ENCODE measurements at places on chromosomes 5 and 9. TPM values are rescaled to one million over a fixed set of nuclear protein-coding genes. Genes with fewer than 3 reads are reported as not detected.

DNA sequence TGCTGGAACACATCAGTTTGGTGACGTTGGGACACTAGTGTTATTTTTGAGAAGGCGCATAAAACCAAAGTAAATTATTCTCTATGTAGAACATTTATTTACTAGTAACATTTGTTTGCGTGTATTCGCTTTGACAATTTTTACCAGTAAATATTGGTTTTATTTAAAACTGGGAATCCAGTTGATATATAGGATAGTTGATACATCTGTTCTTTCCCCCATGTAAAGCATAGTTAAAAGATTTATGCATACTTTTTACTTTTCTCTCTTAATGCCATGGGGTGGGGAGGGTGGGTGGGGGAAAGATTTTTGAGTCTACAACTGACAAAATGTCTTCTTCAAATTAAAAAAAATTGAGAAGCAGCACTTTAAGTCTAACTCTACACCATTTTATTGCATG is at the start of gene IGIP:
TSS of gene IGIP (plus strand) at position 301 of the 400 bp plus-strand sequence. CDS start 2,540 bp downstream, outside the sequence.
- DNase-seq = no peak

- DNase-seq = no peak
These were observed 171.1 kb downstream of the ARHGAP26 start for GRCh38 chr5:142941245-142941644.

DNA sequence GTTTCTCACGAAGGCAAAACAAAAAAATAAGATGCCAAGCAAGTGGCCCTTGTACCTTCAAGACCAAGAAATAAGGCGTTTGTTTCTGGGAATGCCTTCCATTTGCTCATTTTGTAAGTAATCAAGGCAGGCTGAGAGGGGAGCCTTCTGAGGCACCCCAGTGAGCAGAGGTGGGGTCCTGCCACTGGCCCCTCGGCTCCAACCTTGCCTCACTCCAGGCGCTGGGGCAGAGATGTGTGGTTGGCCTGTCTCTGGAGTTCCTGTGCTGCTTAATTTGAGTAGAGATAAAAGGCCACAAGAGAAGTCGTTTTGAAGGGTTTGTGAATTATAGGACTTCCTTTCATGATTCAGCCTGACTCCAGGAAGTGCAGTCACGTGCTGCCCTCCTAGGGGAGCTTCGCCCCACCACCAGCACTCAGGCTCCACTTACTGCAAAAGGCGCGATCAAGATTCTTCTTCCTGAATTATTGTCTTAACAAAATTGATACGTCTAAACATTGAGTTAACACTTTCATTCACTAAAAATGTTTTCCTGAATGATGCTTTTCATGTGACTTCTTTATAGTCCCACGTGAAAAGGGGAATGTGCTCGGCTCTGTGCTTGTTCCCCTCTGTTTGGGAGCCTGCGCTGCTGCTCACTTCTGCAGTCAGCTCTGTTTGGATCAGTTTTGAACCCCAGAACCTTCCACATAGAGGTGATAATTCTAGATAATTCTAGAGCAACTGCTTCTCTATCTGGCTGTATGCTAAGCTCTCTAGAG is 13.7 kb downstream of the SYK start:
- no peak for DNase-seq

- peak; percentile 54 for DNase-seq
These were observed 25.0 kb upstream of the F2R start for GRCh38 chr5:76690704-76691466.

GRCh38 chr9:93612052-93612795 is 35.8 kb downstream of the PHF2 start:
- DNase-seq = no peak

GRCh38 chr5:61449804-61450492 is 117.9 kb downstream of the ZSWIM6 start:
- peak; percentile 91 for DNase-seq

GRCh38 chr9:130428086-130428665 is 16.6 kb upstream of the ASS1 start:
- no peak for DNase-seq

DNA sequence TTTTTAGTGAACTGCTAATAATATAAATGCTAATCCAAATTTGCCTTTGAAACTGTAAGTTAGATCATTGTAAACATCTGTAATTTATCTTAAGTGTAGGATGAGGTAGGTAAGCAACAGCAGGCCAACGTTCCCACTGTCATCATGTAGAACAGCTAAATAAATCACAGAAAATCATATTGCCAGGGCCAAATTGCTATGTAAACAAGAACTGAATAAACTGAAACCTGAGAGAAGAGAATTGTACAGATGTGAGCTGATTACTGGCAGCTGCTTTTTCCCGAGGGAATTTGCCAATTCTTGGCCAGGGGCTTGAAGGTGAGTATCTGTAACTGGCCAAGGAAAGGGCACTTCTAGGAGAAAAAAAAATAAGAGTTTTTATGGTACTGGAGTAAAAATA is 97.6 kb downstream of the CDH10 start:
- no peak for DNase-seq

DNA sequence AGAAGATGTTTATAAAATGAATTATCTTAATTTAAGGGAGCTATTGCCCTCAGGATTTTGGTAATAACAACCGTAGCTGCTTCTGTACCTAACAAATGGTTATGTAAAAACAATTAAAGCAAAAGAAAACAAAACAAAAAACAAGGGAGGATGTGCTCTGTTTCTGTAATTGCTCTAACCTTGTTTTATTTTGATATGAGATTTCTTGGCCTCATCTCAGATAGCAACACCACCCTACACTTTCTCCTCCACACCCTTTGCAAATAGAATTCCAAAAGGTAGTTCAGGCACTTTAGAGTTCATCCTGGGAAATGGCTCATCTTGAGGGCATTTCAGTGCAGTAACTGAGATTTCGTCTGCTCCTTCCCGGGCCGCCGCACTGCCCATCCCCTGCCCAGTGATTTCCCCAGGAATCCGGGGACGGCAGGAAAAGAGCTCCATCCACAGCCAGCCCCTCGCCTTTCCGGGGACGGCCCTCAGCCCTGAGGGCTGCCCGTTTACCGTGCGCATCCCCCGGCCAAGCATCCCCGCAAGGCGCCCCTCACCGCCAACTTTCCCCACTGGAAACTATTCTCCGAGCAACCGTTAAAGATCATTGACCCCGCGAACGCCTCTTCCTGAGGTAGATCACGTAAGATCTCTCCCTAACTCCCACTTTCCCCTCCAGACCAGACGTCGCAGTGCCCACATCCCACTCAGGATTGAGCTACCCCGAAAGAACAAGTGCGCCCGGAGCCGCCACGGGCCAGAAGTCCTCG is 1.2 kb downstream of the FNBP1 start:
- peak; percentile 60 for DNase-seq

- DNase-seq = peak; percentile 6
These were observed 36.2 kb downstream of the CDK7 start for GRCh38 chr5:69270840-69271239.

DNA sequence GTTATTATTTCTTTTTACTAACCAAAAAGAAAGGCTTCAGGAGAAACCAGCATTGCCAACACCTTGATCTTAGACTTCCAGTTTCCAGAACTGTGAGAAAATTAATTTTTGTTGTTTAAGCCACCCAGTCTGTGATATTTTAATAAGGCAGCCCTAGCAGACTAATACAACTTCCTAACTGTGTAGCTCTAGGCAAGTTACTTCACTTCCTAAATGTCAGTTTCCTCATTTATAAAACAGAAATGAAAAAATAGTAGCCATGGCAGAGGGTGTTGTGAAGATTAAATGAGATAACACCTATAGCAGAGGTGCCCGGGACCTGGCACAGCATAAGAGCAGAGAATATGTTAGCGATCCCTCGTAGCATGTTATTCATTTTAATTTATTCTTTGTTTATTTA is 66.6 kb upstream of the HAND1 start:
- no peak for DNase-seq

DNA sequence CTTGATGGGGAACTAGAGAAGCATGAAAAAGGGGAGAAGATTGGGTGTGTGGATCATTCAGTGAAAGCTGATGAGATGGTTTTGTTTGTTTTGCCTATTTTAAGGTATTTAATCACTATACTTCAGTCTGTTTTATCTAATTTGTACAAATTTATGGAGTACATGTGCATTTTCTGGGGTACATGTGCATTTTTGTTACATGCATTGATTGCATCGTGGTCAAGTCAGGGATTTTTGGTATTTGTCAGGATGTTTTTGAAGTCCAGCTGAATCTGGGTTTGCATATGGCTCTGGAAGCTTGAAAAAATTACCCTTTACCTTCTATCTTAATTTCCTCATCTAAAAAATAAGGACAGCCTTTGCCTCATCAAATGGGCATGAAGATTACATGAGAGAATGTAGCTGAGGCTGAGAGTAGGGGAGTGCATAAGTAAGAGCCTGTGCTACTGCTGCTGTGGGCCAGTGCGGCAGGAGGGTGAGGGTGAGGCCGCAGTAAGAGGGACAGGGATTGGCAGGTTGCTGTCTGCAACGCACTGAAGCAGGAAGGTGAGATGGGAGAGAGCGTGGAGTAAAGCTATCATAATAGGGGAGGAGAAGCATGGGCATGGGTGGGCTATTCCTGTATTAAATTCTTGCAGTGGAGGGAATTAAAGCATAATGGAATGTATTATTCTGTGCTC is 139.8 kb downstream of the NPR3 start:
- DNase-seq = no peak

DNA sequence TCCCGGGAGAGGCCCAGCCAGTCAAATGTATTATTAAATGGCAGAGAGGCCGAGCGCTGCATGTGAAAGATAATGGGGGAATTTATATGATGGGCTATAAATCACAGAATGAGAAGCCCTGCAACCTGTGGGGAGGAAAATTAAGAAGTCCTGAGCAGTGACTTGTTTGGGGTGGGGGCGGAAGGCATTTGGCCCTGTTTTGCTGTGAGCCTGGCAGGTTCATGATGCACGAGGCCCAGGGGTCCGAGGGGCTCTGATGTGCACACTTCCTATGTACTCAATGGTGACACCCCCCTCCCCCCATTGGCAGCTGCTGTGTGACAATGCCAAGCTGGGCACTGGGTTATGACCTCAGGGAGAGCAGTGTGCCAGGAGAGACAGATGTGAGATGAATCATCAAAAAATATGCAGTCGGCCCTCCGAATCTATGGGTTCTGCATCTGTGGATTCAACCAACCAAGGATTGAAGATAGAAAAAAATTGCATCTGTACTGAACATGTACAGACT is 13.7 kb upstream of the DAB2IP start:
- peak; percentile 75 for DNase-seq

- peak; percentile 92 for DNase-seq
These were observed 9.0 kb downstream of the RGS14 start for GRCh38 chr5:177366528-177367322.

- DNase-seq = peak; percentile 60
These were observed 615 bp downstream of the RACK1 start for GRCh38 chr5:181243018-181243563.

DNA sequence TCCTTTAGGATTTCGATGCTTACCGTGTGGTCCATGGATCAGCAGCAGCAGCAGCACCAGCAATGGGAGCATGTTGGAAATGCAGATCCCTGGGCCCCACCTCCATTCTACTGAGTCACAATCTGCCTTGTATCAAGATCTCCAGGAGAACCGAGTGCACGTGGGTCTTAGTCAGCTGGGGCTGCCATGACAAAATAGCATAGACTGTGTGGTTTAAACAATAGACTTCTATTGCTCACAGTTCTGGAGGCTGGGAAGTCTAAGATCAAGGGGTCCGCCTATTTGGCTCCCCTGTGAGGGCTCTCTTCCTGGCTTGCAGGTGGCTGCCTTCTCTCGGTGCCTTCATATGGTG is 1.3 kb upstream of the PROP1 start:
- DNase-seq = peak; percentile 36

- DNase-seq = no peak
These were observed 487.5 kb upstream of the SGCD start for GRCh38 chr5:155839251-155840037.

DNA sequence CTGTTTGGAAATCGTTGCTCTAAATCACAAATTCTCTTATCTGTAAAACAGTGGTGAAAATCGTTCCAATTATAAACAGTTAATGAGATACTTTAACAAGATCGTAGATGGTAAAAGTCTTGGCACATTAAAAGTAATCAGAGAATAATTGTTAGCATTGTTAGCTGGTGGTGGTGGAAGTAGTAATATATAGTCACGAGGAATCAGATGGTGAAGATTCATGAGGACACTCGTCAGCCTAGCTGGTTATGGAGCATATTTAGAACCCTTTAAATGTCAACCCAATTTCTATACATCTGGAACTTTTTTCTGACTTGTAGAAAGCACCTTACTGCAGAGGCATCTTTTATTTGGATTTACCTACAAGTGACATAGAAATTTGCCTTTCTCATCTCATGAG is 190.8 kb downstream of the TLE1 start:
- no peak for DNase-seq

DNA sequence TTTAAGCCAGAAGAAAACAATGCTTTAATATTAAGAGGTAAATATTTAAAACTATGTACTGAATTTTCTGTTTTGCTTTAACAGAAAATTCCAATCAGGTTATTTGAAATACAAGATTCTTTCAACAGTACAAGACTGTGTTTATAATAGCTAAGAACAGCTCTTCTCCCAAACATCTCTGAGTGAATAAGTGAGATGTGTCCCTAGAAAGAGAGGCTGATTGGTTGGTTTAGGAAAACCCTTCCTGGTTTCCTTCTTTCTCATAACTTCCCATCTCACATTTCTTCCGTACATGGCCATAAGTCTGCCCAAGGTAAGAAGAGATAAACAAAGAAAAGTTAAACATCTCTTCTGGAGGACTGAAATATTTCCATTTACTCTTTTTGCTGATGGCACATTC is 145.9 kb downstream of the FANCC start:
- DNase-seq = no peak

DNA sequence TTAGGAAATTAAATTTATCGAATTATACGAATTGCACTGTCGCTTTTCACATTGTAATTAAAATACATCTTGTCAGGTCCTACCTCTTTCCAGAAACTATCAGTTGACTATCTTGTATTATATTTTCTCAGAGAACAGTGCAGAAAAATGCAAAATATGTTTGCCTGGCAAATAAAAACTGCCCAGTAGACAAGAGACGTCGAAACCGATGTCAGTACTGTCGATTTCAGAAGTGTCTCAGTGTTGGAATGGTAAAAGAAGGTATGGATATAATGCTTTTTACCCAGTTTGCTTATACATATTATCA is 10.8 kb downstream of the NR4A3 start:
- no peak for DNase-seq

- no peak for DNase-seq
These were observed 19.8 kb downstream of the STRBP start for GRCh38 chr9:123248630-123249029.

DNA sequence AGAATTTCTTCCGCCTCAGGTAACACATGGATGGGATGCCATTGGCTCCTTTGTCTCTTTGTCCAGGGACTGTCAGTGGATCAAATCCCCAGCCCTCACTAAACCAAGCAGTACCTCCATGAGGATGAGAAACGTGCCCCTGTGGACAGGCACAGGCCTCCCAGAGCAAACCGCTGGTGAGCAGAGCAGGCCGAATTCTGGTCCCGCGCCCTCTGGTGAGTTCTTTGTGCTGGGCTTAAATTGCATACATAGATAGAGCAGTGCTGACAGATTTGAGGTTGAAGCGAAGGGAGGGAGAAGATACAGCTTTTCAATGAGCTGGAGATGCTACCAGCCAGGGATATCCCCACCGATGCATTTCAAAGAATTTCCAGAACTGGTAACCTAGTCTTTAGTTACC is 143.8 kb downstream of the HSD17B3 start:
- DNase-seq = no peak

Gene ARAP3
- polyA plus RNA-seq = 2.2 TPM

Gene CCNJL
- polyA plus RNA-seq = not detected

Gene FAM221B
- not detected for polyA plus RNA-seq

Gene ADGRD2
- polyA plus RNA-seq = not detected

Gene TRIM7
- polyA plus RNA-seq = 3.1 TPM

Gene COMMD10
- polyA plus RNA-seq = 38.9 TPM

Gene CARD9
- 0.60 TPM for polyA plus RNA-seq

Gene PITX1
- polyA plus RNA-seq = not detected

Data from GM23248 (cell line).